ENCODE measurements at places on chromosomes 1 and 21.
A peak's percentile ranks its signal among the peaks of the same experiment; 100 is the strongest.

DNA sequence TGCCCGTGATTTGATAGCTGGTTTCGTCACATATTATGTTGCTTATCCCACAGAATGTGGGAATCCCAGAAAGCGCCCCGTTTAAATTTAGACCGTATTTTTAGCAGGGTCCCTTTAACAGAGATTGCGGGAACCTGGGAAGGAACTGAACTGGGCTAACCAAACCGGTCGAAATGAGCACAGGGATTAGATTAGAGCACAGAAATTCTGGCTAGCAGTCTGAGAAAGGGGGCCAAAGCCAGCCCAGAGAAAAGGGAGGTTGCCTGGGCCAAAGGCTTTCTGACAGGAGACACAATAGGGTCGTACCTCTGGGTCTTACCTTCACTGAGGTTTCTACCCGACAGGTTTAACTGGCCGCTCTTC is 327 bp downstream of the LRRC40 start:
- DNase-seq, result no peak

- no peak for DNase-seq
Observed at GRCh38 chr1:14787604-14788003, 189.1 kb downstream of the KAZN start.

DNA sequence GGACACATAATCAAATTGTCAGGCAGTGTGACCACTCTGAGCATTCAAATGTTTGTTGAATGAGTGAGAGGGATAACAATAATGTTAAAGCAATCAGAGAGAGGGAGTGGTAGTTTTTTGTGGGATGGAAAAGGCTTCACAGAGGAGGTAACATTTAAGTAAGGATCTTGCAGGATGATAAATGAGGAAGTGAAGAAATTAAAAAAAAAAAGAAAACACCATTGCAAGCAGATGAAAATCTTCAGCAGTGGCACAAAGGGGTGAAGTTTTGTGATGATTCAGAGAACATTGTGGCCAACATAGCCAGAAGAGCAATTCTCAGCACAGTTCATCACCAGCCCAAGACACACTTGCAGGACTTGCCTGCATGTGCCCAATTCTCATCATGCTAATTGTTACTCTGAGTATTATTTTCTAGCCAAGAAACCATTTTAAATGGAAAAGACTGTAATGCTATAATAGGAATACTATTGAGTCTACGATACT is 35.0 kb downstream of the OVGP1 start:
- no peak for DNase-seq

- peak; percentile 48 for DNase-seq
Observed at GRCh38 chr1:145846201-145846612, 777 bp downstream of the NUDT17 start.

GRCh38 chr1:28246427-28246832 is 10.5 kb downstream of the ATP5IF1 start:
- DNase-seq, result peak; percentile 76

DNA sequence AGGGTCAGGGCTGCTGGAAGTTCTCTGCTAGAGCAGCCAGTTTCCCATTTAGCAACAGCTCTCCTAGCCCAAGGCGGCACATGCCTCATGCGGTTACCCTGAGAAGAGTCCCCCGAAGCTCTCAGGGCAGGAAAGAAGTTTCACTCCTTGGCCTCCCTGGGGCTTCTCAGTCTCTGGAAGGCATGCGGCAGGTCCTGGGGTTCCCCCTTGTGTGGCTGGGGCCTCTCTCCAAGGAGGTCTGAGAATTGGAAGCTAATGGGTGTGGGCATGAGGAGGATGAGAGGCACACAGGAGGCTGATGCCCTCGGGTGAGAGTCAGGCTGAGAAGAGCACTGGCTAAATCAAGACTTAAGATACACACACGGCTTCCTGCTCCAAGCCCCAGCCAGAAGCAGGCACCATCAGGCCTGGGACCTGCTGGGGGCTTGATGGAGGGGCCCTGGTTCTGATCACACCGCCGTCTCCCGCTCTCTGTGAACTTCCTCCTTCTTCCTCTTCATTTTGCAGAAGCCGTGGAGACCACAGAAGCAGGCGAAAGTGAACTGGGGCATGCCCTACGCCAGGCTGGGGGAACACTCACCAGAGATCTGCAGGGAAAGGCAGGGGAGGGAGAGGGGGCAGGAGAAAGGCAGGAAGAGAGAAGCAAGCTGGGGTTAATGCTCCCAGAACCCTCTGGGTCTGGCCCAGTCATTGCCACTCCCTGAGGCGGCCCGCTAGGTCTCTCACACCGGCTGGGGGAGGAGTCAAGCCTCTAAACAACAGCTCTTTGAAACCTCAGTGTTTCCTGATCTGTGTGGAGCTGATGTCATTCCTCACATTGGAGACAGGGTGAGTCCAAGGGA is 15.1 kb downstream of the BLACAT1 start:
- DNase-seq, result peak; percentile 79

DNA sequence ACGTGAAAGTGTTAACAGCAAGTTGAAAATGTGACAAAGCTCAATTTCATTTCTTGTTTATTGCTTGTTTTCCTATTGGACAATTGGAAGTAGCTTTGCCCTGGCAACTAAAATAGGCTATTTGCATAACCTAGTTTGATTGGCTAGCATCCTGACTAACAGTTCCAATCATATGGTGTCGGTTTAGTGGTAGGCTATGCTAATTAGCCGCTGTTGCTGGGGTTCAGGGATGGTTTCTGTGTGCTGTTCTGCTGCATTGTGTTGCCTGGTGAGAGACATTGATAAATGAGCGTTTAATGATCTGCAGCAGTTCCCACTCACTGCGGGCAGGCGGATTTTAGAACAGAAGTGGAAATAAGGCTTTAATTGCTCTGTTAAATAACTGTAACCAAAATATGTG is 68.5 kb downstream of the DYRK1A start:
- peak; percentile 97 for DNase-seq

DNA sequence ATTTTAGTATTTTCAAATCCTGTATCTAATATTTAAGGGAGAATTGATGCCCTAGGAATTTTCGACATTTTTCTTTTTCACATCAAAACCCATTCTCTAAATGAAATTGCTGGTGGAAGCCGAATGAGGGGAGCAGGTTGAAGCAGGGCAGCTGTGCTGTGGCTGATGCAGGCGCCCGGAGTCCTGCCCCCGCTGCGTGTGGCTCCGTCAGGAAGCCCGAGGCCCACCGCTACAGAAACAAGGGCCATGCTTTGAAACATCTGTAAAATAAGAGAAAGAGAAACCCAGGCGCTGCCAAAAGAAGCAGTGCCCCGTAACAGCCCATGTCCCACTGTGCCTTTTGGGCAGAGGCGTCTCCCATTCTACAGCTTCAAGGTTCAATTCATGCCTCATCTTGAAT is 41.1 kb downstream of the TENT5C start:
- DNase-seq, result no peak

GRCh38 chr1:112043901-112044300 is 54.4 kb upstream of the KCND3 start:
- no peak for DNase-seq

- peak; percentile 56 for DNase-seq
Observed at GRCh38 chr21:16002874-16003466, 273.2 kb downstream of the USP25 start.
